ENCODE measurements at places on chromosomes 7 and 10.
A peak's percentile ranks its signal among the peaks of the same experiment; 100 is the strongest.

DNA sequence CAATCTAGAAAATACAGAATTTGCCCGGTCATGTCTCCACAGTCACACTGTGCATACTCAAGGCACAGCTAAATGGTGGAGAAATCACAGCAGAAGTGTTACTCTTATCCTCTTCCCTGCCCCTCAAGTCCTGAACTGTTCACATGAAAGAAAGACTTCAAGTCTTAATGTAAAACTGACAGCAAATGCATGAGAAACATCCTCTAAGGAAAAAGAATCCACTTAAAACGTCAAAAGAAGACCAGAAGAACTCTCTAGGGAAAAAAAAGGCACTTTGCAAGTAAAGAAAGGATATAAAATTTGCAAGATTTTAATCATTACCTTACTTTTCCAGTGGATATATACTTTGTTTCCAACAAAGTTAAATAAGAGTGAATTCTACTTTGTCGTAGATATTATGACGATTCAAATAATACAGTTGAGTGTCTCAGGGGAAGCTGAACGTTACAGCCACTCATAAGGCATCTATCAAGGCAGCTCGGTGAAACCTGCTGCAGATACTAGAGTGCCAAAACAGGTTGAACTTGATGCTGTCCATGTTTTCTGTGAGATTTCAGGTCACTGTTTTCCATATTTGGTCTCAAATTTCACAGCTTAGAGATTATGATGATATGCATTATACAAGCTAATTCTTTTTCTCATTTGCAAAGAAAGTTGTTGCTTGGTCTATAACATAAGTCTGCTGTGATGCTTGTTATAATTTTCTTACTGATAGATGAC, 155.0 kb downstream of the CTTNBP2 start:
- no peak for DNase-seq

DNA sequence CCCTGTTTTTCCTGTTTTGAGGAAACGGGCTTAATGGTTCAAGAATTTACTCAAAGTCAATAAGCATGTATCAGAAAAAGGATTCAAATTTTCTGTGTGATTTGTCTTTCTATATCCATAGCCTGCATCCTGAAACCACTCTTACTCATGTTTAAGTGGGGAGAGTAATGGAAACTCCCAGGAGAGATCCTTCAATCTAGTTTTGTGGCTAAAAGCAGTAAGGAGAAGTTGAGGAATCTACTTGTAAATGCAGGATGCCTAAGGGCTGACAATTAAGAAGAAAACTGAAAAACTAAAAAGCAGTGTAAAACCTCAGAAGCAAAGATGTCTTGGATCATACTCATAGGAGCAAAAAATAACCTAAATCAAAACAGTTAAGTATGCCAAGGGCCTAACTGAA, 68.1 kb upstream of the GRID1 start:
- DNase-seq: no peak

DNA sequence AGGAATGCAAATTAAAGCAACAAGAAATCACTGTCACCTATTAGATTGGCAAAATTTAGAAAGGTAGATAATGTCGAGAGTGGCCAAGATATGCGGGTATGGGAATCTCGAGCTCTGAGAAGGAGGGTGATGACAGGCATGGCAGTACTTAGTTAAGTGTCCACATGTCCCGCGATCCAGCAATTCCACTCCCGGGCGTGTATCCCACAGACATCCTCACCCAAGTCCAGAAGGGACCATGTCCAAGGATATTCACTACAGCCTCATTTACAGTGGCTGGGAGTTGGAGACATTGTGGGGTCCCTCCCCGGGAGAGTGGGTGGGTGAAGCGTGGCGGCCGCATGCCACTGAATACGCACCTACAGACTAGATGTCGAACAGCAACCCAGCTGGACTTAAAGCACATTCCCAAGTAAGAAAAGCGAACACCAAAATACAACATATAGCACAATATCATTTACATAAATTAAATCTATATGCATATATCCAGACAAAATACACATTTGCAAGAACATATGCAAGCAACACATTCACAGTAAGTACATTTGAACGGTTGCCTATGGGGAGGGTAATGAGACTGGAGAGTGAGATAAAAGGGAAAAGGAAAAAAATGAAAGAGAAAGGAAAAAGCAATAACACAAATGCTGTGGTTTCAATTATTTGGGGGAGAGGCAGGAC, 9.9 kb downstream of the KCNH2 start:
- DNase-seq: no peak

DNA sequence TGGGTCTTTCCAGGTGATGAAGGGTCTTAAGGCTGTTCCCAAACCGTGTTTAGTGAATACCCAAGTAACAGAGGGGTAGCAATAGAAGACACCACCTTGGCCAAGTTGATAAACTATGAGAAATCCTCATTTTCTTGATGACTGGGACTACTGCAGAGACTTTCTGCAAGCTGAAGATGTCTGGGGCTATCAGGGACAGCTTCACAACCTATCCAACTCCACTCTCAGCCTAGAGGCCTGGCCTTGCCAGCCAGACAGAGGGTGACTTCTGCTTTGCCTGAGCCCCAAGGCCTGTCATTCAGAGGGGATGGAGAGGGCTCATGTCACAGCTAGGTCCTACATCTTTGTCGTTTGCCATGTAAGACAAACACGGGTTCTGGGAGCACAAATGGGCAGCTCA, 255.9 kb upstream of the GRB10 start:
- no peak for DNase-seq

GRCh38 chr10:111532139-111532538, 455.3 kb downstream of the ADRA2A start:
- no peak for DNase-seq

GRCh38 chr7:98107313-98107721, 655 bp downstream of the LMTK2 start:
- peak; percentile 29 for DNase-seq

DNA sequence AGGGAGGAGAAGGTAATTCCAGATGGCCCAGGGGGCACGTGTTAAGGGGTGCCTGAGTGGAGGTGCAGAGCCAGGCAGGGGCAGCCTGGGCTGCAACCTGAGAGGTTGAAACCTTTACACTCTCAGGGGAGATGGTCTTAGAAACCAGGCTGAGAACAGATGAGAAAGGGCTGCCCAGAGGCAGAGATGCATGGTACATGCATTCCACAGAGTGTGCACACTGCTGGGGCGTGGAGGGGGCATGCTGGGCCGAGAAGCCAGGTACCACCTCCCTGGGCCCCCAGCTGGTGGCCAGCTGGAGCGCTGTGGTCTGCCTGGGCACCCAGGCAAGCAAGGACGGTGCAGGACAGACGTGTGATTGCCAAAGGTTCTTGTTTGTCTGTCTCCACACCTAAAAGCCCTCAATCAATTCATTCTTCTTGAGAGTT, 14.1 kb upstream of the CSGALNACT2 start:
- no peak for DNase-seq

DNA sequence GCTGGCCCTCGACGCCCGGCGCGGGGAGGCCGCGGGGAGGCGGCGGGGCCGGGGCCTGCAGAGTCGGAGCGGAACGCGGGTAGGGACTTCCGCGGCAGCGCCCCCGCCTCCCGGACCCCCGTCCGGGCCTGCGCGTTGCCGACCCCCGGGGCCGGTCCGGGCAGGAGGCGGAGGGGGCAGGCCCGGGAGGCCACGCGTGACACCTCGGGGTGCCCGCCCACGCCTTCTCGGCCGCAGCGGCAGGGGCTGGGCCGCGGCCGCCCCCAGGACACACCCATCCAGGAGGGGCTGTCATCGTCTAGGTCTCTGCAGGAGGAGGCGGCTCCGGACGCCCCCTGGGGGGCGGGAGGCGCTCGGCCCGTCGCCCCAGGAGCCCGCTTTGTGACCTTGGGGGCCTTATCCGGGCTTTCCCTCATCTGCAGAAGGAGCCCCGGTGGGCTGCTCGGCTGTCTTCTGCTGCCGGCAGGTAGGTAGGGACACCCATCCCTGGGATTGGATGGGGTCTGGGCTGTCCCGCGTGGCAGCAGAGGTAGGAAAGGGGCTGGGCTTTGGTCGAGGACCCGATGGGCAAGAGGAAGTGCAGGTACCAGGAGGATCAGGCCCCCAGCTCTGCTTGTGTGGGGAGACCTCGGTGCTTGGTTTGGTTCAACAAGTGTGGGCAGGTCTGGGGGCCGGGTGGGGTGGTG, 569 bp downstream of the ZNF316 start:
- peak; percentile 14 for DNase-seq

DNA sequence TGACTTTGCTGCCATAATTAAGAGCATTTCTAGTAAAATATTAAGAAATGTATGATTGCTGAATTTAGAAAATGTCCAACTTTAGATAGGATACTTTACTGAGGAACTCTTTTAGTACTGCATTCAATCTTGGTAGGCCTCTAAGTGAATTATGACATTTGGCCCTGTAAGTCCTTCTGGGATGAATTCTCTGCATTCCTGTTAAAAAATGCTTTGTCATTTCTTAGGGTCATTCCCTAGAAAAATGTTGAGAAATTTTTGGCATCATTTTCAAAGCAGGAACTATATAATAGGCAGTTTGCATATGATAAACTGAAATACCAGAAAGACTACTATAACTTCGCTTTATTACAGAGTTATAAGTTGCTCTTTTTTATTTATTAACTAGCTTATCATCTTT, 69.3 kb upstream of the PRR15 start:
- DNase-seq: peak; percentile 79

GRCh38 chr10:99389729-99390480, 40.5 kb downstream of the GOT1 start:
- no peak for DNase-seq

- no peak for DNase-seq
Measured at GRCh38 chr10:34861293-34862021, 46.4 kb upstream of the PARD3 start.

- no peak for DNase-seq
Measured at GRCh38 chr10:89669985-89670384, 24.9 kb upstream of the PANK1 start.

DNA sequence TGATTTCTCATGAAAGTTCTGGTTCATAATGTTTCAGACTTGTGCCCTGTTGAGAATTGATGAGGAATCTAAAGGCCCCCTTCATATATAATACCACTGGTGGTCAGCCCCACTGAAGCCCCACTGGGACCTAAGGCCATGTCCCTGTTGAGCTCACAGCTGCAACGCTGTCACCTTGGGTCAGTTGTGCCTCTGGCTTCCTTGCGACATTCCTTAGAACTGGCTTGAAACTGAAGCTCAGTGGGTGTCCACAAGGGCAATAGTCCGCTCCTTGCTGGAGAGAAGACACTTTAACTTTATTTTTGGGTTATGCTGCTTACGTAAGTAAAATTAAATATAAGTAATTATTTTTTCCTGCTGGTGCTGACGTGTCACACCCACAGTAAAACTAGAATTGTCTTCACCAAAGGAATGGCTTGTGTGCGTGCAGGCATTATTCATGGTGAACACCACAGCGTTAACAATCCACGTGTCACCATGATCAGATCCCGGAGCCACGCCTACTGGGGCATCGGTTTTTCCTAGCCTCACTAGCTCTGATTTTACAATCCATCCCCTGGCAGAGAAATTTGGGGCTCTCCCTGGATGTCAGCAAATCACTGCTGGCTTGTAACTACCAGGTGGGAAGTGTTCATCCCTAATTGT, 66.5 kb downstream of the BICC1 start:
- no peak for DNase-seq

DNA sequence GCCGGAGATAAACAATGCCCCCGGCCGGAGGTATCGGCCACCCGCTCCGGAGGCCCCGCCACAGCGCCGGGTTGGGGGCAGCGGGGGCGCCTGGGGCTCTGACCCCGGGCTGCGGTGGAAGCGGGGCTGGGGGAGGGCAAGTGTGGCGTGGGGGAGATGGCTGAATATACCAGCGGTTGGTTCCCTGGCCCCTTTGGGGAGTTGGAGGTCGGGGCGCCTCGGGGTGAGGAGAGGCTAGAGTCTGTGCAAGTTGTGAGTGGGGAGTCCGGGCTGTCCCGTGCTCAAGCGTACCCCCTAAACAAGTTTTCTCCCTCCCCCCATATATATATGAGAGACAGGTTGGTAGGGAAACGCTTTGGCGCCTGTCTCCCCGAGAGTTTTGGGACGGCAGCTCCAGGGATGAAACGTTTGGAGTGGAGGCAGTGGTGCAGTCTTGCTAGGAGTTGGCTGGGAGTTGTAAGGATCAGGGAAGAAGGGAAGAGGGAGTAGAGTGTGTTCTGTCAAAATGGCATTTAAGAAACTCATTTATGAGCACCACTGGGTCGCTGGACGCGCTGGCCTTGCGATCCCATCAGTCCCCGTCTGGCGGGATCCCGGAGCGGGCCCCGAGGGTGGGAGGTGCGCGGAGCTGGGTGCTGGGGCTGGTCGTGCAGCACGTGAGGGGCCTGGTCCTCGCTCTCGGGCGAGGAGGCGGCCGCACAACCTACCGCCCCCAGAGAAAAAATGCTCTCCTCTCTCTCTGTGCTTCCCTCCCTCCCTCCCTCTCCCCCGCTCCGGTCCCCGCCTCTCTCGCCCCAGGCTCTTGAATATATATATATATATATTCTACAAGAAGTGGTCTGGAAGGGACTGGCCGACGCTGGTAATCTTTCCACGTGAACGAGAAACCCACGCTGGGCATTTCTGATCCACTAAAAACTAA, 1.1 kb downstream of the TET1 start:
- peak; percentile 31 for DNase-seq

DNA sequence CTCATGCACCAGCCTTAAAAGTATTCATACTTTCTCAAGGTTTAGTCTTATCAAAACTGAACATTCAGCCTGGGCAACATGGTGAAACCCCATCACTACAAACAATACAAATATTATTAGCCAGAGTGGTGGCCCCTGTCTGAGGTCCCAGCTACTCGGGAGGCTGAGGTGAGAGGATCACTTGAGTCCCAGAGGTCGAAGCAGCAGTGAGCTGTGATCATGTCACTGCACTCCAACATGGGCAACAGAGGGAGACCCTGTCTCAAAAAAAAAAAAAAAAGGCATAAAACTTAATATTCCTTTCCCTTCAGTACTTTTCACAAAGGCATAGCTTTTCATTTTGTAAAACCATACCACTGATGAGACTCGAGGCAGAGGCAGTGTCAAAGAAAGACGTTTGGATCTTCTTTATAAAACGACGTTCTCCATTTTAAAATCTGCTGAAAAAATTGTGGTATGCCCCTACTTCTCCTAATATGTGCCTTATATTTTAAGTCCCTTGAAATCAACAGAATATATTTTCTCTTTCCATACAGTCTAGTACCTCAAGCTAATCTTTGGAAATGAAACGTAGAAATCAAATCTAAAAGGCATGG, 1.9 kb downstream of the NSUN6 start:
- DNase-seq: no peak
